Cerebellum (tissue), 4 donors: ENCODE measurements at places on chromosomes 3 and 15.
A peak's percentile ranks its signal among the peaks of the same experiment; 100 is the strongest.

DNA sequence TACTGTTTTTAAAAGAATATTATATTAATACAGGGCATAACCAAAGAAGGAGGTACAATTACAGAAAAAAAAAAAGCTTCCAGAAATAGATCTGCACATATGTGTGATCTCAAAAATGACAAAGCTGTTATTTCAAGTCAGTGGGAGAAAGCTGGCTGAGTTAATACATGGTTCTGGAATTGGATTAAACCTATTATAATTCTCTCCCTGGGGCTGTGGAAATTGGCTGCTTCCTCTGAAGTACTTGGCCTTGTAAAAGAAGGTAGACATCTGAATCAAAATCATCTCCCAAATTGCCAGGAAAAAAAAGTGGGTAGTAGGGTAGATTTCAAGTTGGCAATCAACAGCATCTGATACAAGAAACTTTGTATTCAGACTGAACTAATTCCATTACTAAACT, 723.9 kb upstream of the ALCAM start:
- no peak for DNase-seq

DNA sequence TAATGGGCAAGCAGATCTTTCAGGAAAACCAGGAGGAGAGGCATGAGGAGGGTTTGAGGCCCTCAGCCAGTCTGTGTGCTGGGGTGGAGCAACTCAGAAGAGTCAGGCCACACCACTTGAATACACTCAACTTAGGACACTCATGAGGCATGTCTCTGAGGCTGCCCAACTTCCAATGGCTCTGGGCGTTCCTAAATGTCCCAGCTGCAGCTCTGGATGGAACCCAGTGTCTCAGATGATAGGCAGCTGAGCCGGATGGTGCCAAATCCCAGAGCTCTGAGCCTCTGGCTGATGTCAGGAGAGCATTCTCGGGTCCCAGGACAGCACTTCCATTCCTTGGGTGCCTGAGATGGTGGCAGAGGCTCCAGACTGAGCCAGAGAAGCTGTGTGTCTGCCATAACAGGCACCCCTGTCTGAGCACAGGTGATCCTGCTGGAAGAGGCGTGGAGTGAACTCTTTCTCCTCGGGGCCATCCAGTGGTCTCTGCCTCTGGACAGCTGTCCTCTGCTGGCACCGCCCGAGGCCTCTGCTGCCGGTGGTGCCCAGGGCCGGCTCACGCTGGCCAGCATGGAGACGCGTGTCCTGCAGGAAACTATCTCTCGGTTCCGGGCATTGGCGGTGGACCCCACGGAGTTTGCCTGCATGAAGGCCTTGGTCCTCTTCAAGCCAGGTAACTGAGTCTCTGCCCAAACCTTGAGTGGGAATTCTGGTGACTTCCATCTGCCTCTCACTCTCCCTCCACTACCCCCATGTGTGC, 2.8 kb downstream of the NR2E3 start:
- no peak for DNase-seq

- no peak for DNase-seq
Observed at GRCh38 chr3:16448639-16449070, 64.8 kb downstream of the RFTN1 start.

DNA sequence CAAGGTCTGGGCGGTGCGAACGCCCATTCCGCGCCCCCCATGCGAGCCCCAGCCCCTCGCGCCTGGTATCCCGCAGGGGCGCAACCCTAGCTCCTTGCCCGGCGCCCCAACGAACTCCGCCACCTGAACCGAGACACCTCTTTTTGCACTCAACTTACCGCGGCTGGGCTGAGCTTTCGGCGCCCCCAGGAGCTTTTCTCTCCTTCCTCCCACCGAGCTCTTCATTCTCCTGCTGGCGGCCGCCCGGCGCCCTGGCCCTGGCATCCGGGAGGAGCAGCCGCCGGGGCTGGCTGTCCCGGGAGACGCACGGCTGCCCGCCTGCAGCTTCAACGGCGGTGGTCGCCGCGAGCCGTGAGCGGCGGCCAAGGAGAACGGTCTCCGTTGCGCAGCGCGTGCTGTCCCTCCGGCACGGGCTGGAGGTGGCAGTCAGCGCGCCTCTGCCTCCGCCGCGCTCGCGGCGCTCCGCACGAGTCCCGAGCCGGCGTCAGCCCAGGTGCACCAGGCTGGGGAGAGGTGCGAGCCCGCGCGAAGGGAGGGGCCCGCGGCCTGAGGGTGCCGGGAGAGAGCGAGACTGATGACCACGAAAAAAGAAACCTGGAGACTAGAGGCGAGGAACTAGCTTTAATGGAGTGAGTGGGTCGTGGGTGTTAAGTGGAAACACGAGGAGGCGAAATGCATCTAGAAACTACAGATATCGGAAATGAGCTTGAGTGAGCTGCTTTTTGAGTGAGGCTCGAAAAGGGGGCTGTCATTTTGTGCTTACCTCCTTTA, 621.5 kb upstream of the ZNF385D start:
- DNase-seq, result peak; percentile 71

- no peak for DNase-seq
Observed at GRCh38 chr3:182436547-182436946, 356.8 kb upstream of the ATP11B start.

GRCh38 chr3:143203142-143203541, 83.6 kb downstream of the CHST2 start:
- DNase-seq, result no peak

GRCh38 chr3:81761904-81762580, 597 bp upstream of the GBE1 start:
- peak; percentile 24 for DNase-seq

GRCh38 chr3:53773021-53773436, 73.2 kb downstream of the CHDH start:
- no peak for DNase-seq

DNA sequence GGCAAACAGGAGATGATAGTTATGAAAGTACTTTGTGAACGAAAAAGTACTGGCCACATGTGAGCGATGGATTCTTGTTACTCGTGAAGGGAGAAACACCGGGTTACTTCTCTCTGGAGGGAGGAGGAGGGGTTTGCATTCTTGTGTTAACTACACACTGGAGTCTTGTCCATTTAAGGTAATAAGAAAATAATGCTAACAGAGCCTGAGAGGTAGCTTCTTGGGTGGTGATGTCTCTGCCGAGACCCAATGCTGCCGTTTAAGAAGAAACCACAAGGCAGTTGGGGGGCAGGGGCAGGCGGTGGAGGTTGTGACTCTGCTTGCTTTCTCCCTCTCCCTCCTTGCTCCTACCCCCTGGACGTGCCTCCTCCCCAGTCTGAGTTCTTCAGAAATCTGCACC, 100.9 kb upstream of the ROPN1 start:
- DNase-seq, result no peak

DNA sequence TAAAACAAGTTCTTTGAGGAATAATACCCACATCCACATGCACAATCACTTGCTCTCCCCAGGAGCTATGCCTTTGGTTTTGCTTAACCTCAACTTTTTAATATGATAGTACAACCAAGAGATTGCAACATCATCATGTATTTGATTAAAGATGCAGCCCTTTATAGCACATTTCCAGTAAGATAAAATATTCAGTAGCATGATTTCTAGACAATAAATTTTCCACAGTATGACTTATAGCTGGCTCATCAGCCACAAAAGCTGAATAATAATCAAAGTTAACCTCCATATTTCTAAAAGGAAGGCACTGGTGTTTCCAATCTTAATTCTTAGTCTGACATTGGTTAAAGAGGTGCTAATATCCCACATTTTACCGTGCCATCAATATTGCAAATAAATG, 622.5 kb downstream of the TBL1XR1 start:
- DNase-seq, result no peak

GRCh38 chr3:22606461-22606860, 596.7 kb upstream of the UBE2E2 start:
- no peak for DNase-seq

DNA sequence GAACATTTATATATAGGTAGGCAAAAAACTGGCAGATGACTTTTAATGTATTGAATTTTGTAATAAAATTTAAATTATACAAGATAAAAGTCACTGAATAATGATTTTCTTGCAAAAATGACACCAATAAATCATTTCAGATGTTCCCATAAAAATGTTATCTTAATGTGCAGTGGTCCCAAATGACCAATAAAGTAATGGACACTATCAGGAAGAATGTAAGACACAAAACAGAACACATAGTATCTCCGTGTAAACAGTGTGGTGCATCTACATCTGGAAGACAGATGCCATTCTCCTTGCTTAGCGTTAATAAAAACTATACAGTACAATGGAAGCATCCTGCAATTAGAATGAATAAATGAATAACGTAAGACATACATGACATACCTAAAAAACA, 41.5 kb downstream of the FGF7 start:
- no peak for DNase-seq

- no peak for DNase-seq
Observed at GRCh38 chr3:69342074-69342473, 43.8 kb downstream of the FRMD4B start.

DNA sequence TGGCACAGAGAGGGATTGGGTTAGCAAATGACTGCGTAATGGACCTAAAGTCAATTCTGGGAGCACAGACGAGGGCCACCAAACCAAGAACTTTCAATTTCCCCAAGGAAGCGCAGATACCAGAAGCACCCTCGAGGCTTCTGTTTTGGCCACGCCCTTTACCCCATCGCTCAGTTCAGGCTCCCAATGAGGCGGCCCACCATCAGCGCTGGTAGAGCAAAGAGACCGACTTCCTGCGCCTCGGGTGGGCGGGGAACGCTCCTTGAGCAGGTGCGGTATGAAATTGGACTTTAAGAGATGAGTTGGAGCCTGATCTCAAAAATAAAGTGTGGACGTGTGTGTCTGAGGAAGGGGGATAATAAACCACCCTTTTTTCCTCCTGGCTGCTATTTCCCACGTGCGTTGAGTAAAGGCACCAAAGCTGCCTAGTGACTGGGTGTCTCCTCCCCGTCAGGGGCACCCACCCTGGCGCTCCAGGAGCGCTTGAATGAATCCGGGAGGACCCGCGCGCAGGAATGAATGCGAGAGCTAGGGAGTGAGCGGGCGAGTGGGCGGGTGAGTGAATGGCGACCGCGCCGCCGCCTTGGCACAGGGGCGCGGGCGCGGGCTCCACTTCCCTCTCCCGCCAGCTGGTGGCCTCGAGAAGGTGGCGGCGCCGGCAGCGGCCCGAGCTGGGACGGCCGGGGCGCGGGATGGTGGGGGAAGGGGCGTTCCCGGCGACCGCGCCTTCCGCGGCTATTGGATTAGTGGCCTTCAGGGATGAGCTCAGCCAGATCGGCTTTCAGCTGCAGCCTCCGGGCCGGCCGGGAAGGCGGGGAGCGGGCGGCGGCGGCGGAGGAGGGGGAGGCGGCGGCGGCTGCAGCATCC, at the start of gene SPSB4:
TSS of gene SPSB4 (plus strand) at position 772 of the 867 bp plus-strand sequence. CDS start 14,758 bp downstream, outside the sequence.
- peak; percentile 11 for DNase-seq

DNA sequence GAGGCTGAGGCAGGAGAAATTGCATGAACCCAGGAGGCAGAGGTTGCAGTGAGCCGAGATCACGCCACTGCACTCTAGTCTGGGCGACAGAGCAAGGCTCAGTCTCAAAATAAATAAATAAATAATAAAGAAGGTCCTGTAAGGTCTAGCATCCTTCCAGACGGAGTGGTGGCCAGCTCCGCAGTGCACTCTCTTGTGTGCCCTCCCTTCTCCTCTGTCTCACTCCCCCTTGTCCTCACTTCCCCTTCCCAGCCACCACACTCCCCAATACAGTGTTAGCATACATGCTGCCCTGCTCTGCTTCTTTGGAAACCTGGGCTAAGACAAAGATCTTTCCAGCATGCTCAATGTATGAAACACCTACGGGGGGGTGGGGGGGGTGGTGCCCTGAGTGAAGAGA, 3.4 kb upstream of the CLN6 start:
- DNase-seq, result no peak

DNA sequence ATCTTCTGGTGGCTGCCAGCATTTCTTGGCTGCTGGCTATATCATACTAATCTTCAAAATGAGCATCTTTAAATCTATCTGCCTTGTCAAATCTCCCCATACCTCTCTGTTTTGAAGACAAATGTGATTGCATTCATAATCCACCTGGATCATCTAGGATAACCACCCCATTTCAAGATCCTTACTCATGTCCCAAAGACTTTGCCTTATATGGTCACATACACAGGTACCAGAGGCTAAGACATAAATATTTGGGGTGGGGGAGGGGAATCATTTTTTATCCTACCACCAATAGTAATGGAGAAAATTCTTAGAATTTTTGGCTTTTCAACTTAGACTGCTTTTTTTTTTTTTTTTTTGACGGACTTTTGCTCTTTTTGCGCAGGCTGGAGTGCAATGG, 970.8 kb downstream of the PLOD2 start:
- DNase-seq, result no peak

DNA sequence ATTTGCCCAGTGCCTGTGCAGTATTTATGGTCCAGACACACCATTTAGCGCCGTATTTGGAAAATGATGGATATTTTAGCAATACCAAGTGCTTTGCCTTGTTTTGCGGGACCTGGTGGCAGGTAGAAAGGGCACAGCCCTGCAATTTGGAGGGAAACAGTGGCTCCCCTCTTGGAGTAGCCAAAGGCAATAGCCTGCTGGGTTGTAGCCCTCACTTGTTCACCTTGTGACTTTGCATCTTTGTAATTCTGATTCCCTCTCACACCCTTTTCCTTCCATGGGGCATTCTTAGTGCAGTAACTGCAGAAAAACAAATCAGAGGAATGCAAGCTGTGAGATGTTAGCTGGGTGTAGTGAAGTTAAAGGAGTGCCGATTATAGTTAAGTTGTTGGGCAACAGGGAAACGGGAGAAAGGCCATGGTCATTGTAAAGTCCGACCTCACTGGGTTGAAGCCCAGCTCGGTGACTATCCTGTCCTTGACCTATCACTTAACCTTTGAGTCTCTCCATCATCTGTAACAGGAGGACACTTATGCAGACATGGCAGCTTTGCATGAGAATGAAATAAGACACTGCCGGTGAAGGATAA, 131.0 kb upstream of the KLHL25 start:
- no peak for DNase-seq

DNA sequence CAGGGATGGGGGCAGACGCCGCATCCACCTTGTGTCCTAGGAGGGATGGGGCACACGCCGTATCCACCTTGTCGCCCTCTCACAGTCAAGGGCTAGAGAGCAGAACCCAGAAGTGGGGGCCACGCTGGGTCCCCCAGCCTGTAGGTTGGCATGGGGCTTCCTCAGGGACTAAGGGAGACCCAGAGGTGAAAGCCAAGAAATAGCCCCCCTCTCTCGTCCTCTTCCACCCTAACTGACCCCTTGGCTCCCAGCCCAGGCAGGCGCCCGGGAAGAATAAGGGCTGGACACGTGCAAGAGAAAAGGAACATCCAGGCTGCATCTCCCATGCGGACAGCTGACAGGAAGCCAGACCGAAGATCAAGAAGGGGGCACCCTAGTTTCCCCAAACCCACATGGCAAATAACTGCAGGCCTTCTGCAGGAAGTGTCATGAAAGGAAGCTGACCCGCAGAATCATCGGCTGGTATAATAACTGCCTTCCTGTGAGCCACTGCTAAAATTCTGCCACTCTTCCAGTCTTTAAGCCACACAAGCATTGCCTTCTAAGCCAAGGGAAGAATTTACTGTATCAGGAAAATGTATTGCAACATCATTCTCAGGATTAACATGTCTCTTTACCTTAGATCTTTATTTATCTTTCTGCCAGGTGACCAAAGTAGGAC, 38.5 kb upstream of the TFRC start:
- no peak for DNase-seq

DNA sequence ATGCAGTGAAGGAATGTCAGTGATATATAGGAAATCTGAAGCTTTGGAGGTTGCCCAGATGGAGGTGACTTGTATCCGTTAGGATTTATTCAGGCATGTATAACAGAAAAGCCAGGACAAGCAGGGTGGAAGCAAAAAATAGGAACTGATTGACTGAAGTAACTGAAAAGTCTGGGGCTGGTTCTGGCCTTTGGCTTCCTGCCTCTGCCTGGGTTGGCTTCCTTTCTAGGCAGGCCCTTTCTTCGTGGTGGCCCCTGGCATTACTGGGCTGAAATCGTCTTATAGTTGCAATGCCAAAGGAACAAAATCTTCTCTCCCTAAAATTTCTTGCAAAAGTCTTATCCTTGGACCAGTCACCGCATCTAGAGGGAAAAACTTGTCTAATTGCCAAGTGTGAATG, 386.1 kb downstream of the PTPRG start:
- no peak for DNase-seq
